GM13977 (cell line): ENCODE measurements at places on chromosomes 3 and 15.

- no peak for DNase-seq
These were observed 271.5 kb upstream of the TBL1XR1 start for GRCh38 chr3:177468816-177469215.

DNA sequence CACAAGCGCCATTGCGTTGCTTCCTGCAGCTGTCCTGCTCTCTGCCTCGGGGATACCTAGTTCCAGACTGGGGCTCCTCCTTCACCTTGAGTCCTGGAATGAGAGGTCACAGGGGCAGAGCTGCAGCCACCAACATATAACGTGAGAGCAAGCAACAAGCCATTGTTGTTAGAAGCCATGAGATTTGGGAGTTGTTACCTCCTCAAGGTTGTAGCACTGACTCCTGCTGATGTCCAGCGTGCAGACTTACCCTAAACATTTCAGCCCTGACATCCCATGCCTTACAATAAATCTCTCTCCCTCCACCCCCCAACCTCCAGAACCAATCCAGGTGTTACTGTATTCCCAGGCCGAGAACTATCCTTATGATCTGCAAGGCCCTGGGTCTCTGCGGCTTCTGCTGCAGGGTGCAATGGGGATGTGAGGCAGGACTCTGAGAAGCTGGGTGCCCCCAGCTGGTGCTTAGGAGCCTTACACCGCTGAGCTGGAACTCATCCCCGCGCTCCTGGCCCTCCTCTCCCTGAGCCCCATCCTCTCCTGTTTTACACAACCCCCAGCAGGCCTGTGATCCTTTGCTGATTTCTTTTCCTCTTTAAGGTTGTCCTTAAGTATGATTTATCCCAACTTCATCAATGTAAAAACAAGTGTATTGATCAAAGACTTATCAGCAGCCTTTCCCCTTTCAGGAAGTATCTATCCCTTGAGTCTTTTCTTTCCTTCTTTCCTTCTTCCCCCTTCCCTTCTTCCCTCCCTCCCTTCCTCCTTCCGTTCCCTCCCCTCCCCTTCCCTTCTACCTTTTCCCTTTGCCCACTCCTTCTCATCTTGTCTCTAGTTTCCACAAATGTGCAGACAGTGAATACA, 84.2 kb upstream of the ABHD2 start:
- DNase-seq: peak; percentile 36

GRCh38 chr3:308597-309321, 112.2 kb downstream of the CHL1 start:
- DNase-seq: no peak

GRCh38 chr3:32018757-32019564, 37.4 kb downstream of the ZNF860 start:
- peak; percentile 34 for DNase-seq

GRCh38 chr15:60695713-60696522, 217.0 kb upstream of the ICE2 start:
- DNase-seq: no peak

DNA sequence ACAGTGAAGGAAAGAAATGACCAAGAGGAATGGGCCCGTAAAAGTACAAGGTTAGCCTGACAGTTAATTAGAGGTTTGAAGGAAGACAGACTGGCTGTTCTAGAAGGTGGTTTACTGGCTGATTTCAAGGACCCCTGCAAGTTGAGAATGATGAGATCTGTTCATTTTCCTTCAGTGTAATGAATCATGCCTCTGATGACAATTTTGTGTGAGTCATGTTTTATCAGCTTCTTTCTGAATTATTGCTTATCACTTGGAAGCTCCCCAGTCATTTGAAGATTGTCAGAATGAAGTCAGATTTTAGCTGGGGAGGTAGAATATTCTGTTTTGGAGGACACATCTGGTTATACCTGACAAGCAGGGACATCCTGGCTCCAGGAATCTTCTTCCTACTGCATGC, 50.6 kb downstream of the DRD3 start:
- no peak for DNase-seq

- DNase-seq: no peak
These were observed 113.7 kb upstream of the GOLGA8J start for GRCh38 chr15:29968895-29969561.

DNA sequence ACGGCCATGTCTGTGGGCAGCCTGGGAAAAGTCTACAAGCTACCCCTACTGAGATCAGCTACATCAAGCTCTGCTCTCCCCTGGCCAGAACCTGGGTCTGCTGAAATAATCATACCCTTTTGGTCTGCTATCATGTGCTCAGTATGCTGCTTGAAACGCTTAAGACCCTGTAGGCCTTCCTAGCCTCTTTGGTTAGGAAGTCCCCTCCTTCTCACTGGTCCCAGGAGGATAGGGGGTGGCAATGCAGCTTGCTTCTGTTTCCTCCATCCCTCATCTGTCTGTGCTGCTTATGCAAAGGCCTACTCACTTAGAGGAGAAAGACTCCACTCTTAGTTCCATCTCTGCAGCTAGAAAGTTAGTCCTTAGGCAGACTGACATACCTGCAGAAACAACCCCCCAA, 118.2 kb upstream of the RASGRP1 start:
- DNase-seq: no peak

GRCh38 chr3:45134758-45135521, 11.2 kb downstream of the CDCP1 start:
- DNase-seq: no peak

DNA sequence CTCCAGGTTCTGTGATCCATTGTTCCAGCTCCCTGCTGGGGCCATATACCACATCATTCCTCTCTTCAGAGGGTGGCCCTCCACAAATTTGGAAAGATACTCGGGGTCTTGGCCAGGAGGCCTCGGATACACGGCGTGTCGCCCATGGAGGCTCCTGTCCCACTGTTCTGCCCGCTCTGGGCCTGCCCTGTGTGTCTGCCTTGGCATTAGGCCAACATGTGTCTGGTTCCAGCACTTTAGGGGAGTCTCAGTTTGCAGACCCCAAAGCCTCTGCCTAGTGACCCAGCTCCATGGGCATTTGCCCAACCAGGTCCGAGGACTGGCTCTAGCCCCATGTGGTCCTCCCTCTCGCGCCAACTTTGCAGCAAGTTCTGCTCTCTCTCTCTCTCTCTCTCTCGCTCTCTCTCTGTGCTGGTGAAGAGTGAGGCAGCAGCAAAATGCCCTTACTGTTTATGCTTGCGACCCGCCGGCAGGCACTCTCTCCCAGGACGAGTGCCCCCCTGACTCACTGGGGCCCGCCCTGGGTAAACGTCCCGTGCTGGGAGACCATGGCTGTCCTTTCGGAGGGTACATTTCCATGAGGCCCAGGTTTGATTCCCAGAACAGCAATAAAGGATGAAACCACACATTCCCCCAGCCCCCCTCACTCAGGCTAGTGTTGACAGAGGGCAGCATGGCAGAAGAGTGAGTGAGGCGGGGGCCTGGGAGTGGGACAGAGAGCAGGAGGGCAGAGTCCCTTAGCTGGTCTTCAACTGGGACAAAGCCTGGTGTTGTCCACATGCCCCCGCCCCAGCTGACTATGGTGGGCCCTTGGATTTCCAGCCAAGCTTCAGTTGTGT, 77.9 kb downstream of the ISG20 start:
- no peak for DNase-seq

DNA sequence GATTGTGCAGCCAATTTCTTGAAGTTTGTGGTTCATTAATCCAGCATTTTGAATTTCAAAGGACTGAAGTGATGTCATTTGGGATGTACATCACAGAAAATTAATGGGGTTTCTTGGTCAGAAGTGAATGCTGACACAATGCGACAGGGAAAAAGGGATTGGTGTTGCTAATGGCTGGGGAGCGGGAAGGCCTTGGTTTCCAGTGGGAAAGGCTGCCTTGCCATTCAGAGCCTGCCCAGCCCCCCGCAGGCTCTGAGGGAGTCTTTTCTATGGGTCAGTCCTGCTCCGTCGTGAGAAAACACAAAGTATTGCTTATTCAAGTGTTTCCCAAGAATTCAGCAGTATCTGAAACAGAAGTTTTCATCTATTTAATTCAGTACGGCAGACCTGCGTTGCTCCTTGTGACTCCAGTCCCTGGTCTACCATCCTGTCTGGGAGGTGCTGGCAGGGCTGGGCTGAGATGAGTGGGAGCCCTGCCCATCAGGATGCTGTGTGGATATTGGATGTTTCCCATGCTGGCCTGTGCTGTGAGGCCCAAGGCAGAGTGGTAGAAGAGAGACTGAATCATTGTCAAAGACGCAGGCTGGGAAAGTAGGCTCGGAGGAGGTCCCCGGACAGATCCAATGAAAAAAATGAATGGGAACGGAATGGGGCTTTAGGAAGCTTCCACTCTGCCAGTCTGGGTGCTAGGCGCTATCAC, 111.2 kb upstream of the KLHL25 start:
- no peak for DNase-seq

- no peak for DNase-seq
These were observed 63.2 kb downstream of the MCTP2 start for GRCh38 chr15:94294556-94294955.
